Activated naive CD8-positive, alpha-beta T cell treated with anti-CD3 and anti-CD28 coated beads, Interleukin-2, amount 10 ng/mL, durations not matched to agents 7 days and 5 days (primary cell): ENCODE measurements at places on chromosomes 4 and X. TPM values are rescaled to one million over a fixed set of nuclear protein-coding genes. Genes with fewer than 3 reads are reported as not detected.

Gene PDZD4
- total RNA-seq, result 1.1 TPM

Gene RNF212
- 7.3 TPM for total RNA-seq

Gene SSX3
- total RNA-seq, result not detected

Gene RPL36A
- 325 TPM for total RNA-seq

Gene ABCD1
- 16.4 TPM for total RNA-seq

Gene RIPPLY1
- total RNA-seq, result not detected

Gene NPNT
- total RNA-seq, result not detected

Gene CTBP1
- total RNA-seq, result 194 TPM

Gene DRD5
- total RNA-seq, result not detected

Gene H2BW2
- not detected for total RNA-seq

Gene ZNF157
- total RNA-seq, result 1.1 TPM

Gene F9
- not detected for total RNA-seq

Gene TMEM156
- 14.9 TPM for total RNA-seq

Gene TCEAL2
- total RNA-seq, result not detected

Gene IQSEC2
- total RNA-seq, result 0.83 TPM

Gene SLC25A5
- 321 TPM for total RNA-seq

Gene SCML1
- total RNA-seq, result 6.6 TPM

Gene FOXR2
- total RNA-seq, result not detected

Gene PPBP
- not detected for total RNA-seq

Gene SLC10A7
- 19.7 TPM for total RNA-seq

Gene WNK3
- total RNA-seq, result 0.26 TPM

Gene GPR50
- total RNA-seq, result not detected

Gene CENPE
- total RNA-seq, result 44.7 TPM

Gene ARMCX4
- 4.8 TPM for total RNA-seq

Gene YIPF6
- 17.2 TPM for total RNA-seq

Gene EDA
- 0.94 TPM for total RNA-seq

Gene NKX6-1
- total RNA-seq, result not detected

Gene CCNA2
- 86.4 TPM for total RNA-seq

Gene CDKL2
- total RNA-seq, result 0.45 TPM

Gene CT45A2
- not detected for total RNA-seq

Gene SLC26A1
- total RNA-seq, result 0.65 TPM

Gene F11
- not detected for total RNA-seq

Gene ERVMER34-1
- total RNA-seq, result not detected

Gene CYBB
- total RNA-seq, result 5.3 TPM

Gene NKX3-2
- total RNA-seq, result not detected

Gene SCRG1
- total RNA-seq, result not detected

Gene FREM3
- total RNA-seq, result not detected

Gene HTN1
- total RNA-seq, result not detected

Gene CMC4
- total RNA-seq, result 6.7 TPM

Gene CYTL1
- total RNA-seq, result not detected

Gene LNX1
- total RNA-seq, result not detected

Gene NAT8L
- total RNA-seq, result not detected

Gene ELF2
- 48.2 TPM for total RNA-seq

Gene TLR3
- 1.8 TPM for total RNA-seq

Gene FGF5
- total RNA-seq, result not detected

Gene FRAS1
- total RNA-seq, result 0.53 TPM

Gene FAM133A
- total RNA-seq, result not detected

Gene ATP8A1
- total RNA-seq, result 55.3 TPM

Gene IL13RA2
- total RNA-seq, result not detected

Gene PABPC4L
- not detected for total RNA-seq
